ENCODE measurements at places on chromosomes 2 and 18.

DNA sequence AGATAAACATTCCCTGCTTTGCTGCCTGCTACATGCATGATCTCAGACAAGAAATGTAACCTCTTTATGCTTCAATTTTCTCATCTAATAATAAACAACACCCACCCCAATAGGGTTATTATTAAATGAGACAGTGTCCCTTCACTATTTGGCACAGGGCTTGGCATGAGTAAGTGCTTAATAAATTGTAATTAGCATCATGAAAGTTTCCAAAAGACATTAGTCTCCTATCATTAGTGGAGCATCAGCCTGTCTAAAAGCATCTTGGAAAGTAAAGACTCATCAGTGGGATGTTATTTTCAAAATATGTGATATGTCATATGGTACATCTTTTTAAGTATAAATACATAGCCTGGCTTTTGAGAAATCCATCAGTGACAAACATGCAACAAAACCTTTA is 275.0 kb downstream of the ZEB2 start:
- DNase-seq = no peak

DNA sequence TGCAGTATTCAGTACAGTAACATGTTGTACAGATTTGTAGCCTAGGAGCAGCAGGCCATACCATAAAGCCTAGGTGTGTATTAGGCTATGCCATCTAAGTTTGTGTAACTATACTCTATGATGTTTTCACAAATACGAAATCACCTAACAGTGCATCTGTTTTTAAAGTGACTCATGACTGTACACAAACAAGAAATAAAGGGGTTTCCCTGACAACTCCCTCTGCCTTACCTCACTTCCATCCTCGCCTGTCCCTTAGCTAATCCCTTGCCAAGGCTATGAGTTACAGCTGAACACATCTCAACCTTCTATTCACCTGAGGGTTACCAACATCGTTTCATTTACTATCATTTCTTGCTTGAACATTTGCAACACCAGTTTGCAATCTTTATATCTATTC is 78.6 kb upstream of the RPRM start:
- no peak for DNase-seq

- no peak for DNase-seq
These were observed 123.6 kb upstream of the SMIM21 start for GRCh38 chr18:75551071-75551470.

DNA sequence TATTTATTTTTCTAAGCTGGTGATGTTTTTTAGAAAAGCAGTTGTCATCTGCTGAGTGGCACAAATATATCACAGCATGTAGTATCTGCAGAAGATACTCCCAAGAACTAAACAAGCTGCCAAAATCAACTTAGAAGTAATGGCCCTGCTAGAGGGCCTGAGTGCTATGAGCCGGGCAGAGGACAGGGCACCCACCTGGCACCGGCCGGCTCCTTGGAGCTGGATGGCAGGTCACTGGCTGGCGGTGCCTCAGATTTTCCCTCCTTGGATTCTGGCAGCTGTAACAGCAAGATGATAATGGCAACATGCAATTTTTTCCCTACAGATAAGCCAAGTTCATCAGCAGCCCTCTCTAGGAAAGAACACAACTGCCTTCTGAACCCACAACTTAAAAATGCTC is 79.7 kb downstream of the EMILIN2 start:
- DNase-seq = no peak

GRCh38 chr2:39264733-39265132 is 21.0 kb upstream of the CDKL4 start:
- DNase-seq = no peak

DNA sequence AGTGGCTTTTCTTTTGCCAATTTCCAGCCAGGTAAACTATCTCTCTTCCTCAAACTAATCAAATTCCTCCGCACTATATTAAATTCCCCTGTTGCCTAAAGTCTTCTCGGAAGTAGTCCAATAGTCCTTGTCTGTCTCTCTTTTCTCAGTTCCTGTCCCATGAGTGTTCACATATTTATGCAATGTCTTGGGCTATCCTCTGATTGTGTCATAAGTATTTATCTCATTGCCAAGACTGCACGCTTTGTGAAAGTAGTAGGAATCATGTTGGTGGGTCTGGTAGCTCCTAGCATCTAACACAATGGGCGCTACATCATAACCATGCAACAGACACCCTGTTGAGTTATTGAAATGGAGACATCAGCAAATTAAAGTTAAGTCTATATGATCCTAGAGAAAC is 59.9 kb upstream of the POU3F3 start:
- no peak for DNase-seq

- DNase-seq = no peak
These were observed 121.0 kb downstream of the SMAD2 start for GRCh38 chr18:47809420-47809819.

DNA sequence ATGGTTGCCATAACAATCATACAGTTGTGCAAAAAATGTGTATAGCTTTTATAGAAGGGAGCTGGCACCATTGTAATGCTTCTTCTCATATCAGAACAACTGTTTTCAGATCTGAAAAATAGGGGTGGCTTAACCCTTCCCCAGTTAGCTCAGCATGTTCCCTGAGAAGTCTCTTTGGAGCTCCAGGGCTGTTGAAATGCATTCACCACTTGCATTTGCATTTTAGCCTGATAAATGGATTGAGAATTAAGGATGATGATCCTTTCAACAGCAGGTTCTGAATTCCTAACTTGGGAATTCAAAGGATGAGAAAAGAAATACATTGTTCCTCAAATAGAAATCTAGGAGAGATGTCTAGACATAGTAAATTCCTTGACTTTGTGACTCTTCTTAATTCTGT is 181.7 kb upstream of the ALPP start:
- DNase-seq = no peak

DNA sequence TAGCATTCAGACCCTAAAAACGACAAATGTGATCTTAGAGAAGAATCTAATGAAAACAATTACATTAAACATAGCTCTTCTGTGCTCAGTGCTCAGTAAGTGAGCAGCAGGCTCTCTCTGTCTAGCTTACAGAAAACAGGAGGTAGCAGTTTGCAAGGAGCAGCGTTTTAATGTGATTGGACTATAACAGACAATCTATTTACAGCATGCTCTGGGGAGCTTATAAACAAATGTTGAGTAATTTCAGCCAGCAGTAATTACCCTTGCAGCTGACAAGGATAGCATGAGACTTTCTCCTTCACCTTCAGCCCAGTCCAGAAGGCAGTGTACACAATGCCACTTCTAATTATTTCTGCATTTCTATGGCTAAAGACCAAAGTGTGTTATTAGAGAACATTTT is 270.4 kb downstream of the FIGN start:
- no peak for DNase-seq

GRCh38 chr18:37484983-37485834 is 80.4 kb downstream of the CELF4 start:
- DNase-seq = no peak

DNA sequence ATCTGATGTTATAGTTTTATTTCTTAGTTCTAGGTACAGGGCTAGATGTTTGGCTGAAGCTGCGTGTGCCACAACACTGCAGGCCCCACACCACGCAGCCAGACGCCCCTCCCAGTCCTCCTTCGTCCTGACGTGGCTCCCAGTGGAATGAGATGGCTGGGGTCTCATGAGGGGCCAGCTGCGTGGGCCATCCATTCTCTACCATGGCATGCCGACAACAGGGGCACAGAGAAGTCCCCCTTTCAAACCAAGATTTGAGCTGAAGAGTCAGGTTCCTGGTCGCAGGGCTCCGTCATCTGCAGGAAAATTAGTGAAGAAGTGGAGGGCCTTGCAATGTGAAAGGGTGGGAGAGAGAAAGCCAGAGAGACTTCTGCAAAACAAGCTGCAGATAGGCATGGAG is 64.5 kb downstream of the PARD6G start:
- DNase-seq = no peak

All from activated B cell treated with CpG ODN at 0.5 μM for 24 hours (primary cell).